ENCODE measurements at places on chromosomes 11 and 22. TPM values are rescaled to one million over a fixed set of nuclear protein-coding genes. Genes with fewer than 3 reads are reported as not detected.

DNA sequence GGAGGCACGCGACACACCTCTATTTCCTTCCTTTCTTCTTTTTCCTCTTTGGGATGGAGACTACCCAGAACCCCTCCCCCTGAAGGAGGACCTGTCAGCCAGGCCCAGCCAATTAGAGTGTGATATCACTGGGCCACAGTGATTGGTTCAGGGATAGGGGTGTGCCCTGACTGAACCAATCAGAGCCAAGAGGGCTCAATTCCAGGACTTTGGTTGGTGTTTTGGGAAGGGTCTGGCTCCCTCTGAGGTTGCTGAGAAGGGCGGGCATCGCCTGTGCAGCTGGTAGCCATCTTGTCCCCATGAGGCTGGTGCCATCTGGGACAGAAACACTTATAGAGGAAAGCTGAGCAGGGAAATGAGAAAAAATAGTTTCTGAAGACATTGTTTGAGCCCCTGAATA is 71.4 kb downstream of the CHST1 start:
- peak; percentile 22 for DNase-seq

DNA sequence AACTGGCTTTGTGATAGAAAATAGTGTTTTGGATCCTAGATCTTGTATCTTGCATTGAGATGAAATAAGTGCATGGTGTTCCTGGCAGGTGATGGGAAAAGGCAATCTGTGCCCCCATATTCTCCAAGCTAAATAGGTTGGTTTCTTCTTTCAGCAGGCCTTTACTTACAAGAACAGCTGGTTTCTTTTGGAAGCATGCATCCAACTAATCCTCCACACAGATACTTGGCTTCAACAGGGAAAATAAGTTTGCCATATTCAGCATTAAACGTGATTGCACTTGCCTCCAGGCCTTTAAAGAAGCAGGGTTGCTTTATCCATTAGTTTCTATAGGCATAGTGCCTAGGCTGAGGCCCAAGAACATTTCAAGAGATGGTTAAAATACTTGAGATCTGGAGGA is 59.9 kb downstream of the APIP start:
- DNase-seq: no peak

Gene MMP8
- not detected for total RNA-seq

DNA sequence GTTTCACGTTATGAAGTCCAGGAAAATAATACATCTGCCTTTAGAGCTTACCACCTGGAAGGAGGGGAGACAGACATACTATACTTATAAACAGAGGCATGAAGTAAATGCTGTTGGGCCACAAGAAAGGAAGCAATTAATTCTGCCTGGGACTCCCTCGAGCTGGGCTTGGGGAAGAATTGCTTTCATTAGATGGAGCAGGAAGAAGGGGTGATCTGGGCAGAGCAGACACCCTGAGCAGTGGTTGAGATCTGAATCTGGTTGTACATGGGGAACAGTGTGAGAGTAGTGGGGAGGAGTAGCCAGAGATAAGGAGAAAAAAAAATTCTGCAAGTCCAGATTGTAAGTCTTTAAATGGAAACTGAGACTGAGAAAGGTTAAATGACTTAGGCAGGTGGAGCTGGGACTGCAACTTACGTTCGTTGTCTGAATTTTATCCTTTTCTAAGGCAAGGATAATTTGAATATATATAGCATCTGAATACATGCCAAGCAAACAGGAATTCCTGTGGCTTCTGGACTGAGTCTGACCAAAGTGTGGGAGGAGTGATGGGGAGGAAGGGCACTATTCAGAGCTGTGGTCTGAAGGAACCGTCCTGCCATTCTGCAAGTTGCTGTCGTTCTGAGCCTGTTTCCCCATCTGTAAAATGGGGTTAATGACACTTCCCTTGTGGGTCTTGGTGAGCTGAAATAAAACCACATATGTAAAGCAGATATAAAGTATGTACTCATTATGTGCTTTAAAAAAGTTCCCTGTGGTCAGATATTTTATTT is 7.9 kb downstream of the NCAM1 start:
- DNase-seq: no peak

- DNase-seq: peak; percentile 30
Observed at GRCh38 chr22:44486538-44486937, 11.5 kb downstream of the RTL6 start.

Gene TLCD5
- 6.9 TPM for total RNA-seq

GRCh38 chr11:64331569-64332371 is 8.2 kb upstream of the CCDC88B start:
- peak; percentile 73 for DNase-seq

Gene TTC36
- total RNA-seq: not detected

DNA sequence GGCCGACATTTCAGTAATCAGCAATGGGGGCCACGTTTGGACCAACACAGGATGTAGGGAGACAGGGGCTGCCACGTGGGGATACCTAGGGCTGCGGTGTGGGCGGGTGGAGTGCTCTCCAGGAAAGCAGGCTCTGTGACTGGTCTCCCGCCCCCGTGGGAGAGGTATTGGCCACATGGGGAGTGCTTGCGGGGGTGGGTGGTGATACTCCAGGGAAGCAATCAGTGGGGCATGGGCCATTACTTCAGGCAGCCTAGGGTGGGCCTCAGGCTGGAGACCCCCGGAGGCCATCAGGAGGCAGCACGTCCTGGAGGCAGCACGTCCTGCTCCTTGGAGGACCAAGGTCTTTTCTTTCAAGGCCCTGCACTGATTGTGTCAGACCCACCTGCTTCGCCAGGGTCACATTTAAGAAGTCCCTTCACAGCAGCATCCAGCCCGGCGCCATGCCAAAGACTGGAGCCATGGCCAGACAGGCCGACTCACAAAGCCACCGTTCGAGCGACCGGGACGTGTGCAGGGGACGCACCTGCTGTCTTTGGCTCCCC is 3.0 kb upstream of the MUC2 start:
- DNase-seq: no peak

GRCh38 chr11:57357310-57357709 is 19.2 kb downstream of the P2RX3 start:
- DNase-seq: no peak

GRCh38 chr22:48267681-48268080 is 1505.2 kb downstream of the TBC1D22A start:
- no peak for DNase-seq

GRCh38 chr11:75073459-75074190 is 23.1 kb downstream of the OR2AT4 start:
- no peak for DNase-seq

Gene EMID1
- total RNA-seq: 0.37 TPM

Gene THAP7
- 75.9 TPM for total RNA-seq

Gene TSGA10IP
- not detected for total RNA-seq

DNA sequence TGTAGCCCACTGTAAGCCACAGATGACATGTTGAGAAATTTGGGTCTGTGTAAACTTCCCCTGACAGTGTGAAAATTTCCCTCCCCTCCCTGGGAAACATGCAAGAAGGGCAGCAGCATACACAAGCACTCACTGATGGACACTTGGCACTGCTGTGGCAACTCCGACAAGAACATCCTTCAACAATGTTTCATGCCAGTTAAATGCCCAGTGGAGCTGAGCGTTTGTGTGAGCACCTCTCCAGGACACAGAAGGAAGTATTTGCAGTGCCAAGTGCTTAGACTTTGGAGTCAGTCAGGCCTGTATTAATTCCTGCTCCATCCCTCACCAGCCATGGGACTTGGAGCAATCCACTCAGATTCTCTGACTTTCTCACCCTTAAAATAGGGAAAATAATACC is 17.7 kb downstream of the C11orf87 start:
- no peak for DNase-seq

DNA sequence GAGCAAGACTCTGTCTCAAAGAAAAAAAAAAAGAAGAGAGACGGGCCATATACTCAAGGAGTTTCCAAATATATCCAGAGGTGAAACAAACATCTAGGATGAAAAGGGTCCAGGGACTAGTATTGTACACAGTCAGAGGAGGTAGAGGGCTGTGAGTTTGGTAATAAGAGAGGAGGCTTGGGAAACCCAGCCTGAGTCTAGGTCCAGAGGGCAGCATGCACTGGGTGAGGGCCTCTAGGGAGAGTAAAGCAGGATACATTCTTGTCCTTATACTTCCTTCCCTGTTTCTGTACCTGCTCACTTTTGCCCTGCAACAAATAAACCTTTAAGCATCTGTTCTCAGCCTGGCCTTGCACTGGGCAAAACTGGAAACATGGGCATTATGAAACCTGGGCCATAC is 31.5 kb downstream of the STIM1 start:
- no peak for DNase-seq

- peak; percentile 18 for DNase-seq
Observed at GRCh38 chr22:21837248-21837979, 30.0 kb downstream of the MAPK1 start.

Data from Caki2 (cell line).